ENCODE measurements at places on chromosomes 4 and X.

DNA sequence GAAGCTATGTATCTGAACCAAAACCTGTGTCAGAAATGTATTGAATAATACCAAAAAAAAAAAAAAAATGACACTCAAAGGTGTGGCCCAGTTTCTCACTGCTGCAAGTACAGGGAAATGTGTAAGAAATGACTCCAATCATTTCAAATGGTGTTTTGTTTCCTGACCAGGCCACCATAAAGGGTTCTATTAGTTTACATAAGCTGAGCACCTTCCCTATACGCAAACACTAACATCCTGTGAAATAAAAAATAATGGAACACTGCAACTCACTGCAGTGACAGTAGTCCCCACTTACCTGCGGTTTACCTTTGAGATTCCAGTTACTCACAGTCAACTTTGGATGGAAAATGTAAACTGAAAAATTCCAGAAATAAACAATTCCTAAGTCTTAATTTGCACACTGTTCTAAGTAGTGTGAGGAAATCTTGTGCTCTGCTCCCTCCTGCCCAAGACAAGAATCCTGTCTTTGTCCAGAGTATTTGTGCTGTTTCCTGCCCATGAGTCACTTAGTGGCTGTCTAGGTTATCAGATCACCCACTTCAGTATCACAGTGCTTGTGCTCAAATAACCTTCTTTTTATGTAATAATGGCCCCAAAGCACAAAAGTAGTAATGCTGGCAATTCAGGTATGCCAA, 265.3 kb downstream of the RCHY1 start:
- DNase-seq, result no peak

- no peak for DNase-seq
Observed at GRCh38 chr4:36269101-36269500, 12.3 kb upstream of the DTHD1 start.

DNA sequence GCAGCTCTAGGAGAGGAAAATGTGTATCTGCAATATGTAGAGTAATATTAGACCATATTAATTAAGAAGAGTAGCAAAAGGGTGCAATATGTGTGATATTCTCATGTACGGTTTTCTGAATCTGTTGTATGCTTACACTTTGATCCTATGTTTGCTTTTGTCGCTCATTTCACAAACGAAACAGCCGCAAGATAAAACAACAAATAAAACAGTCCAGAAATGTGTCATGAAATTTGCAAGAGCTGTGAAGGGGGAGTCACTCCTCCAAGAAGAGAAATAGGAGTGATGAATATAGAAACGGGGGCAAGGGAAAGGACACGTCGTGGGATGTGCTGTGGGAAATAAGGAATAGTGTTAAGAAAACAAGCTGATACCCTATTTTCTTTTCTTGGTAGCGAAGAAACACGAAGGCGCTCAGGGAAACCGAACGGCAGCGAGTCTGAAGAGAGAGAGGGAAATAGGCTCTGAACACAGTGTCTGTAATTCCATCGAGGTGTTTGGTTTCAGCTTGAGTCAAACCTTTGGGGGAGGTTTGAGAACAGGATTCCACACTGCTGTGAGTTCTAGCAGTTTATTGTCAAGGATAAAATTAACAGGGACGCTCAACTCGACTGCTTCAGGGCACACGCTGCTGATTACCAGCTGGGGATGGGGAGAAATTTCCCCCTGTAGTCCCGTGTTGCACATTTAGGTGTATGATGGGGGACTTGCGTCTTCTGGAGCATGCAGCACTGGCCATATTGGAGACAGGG, 595.6 kb upstream of the TENM3 start:
- peak; percentile 61 for DNase-seq

- DNase-seq, result no peak
Observed at GRCh38 chr4:4836044-4836443, 23.4 kb upstream of the MSX1 start.

DNA sequence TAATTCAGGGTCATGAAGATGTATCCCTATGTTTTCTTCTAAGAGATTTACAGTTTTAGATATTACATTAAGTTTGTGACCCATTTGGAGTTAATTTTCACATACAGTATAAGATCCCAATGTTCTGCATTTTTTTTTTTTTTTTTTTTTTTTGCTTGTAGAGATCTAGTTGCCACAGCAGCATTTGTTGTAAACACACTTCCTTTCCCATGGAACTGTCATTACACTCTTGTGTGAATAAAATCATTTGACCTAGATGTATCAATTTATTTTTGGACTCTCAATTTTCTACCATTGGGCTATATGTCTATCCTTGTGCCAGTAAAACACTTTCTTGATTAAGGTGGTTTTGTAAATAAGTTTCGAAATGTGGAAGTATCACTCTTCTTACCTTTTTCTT, 1107.2 kb downstream of the TECRL start:
- DNase-seq, result no peak

GRCh38 chr4:37685823-37686372, 278 bp downstream of the RELL1 start:
- peak; percentile 41 for DNase-seq

- peak; percentile 36 for DNase-seq
Observed at GRCh38 chr4:60201052-60201673, 999.0 kb upstream of the ADGRL3 start.

DNA sequence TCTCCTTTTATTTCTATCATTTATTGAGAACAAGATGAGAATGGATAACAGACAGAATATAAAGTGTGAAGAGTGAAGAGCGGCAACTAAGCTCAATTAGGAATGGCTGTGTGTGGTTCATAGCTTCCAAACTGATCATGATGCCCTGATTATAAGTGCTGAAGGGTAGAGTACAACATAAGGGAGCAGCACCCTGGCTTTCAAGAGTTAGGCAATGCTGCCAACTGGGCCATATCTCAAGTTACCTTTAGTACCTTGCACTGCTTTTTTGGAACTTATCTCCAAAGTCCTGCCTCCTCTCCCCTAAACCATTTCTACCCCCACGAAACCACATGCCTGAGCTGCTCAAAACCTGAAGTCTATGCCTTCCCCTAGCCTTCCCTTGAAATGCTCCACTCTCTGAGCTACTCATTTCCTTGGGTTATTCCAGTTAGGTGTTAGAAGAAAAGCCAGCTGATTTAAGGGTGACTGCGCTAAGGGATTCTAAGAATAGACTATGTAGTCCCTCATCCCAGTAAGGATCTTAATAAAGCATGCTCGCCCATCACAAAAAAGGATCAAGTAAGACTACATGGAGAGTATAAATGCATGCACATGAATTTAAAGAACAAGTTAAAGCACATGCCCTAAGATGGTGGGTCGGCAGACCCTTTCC, 29.6 kb downstream of the MED14 start:
- DNase-seq, result no peak
